ENCODE measurements at places on chromosomes 12 and 14.

DNA sequence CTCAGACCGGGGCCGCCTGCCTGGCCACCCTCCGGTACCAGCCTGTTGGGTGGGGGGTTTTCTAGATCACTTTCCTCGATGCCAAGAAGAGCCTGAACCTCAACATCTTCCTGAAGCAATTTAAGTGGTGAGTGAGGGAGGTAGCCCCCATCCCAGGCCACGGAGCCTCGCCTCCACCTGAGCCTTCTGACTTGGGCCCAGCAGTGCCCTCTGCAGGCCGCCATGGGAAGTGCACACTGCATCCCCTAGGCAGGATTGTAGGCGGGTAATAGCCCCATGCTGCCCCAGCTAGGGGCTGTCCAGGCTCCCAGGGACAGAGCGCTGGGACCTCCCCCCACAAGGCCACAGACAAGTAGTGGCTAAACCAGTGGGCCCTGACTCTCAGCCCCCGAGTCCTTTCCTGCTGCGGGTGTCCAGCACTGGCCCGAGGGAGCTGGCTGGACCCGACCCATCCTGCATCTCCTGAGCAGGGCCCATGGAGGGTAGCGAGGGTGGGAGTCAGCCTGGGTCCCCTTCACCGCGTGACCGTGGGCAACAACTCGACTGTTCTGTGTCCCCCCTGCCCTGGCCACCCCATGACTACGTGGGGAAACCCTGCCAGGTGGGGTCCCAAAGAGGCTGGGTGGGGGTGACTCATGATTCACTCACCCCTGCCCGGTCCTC, 15.3 kb upstream of the ADSS1 start:
- peak; percentile 64 for DNase-seq

DNA sequence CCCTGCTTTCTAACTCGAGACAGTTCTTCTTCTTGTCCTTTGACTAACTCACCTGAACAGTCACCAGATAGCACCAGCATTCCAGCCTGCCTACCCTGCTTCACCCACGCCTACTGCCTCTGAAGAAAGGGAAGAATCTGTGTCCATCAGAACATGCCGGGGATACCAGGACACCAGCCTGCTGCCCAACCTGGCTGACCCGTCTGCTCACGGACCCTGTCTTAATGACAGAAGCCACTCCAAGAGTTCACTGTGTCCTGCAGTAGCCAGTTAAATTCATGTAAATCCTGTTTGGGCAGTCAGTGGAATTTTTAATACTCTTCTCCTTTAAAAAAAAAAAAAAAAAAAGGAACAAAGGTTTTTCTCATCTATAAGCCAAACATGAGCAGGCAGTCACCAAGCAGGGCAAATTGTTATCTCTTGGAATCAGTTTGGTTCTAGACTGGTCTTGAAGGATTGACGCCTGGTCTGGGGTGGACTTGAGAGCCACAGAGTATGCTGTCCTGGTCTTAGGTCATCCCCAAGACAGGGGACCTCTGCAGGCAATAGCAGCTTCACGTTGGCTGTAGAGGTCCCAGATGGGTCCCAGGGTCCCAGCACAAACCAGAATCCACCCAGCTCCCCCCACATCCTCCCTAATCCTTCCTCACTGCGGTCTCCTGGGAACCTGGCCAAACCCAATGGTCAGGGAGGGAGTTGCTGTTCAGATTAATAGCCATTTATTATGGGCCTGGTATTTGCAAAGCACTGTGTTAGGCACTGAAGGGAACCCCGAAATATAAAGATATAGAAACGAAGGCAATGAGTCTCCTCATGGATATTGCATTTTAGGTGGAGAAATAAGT, 181.1 kb upstream of the HIF1A start:
- no peak for DNase-seq

- DNase-seq = no peak
Observed at GRCh38 chr14:30355431-30355913, 203.5 kb upstream of the G2E3 start.

- no peak for DNase-seq
Observed at GRCh38 chr14:101772770-101773169, 11.3 kb downstream of the PPP2R5C start.

GRCh38 chr12:79959484-79959883, 24.6 kb upstream of the PPP1R12A start:
- DNase-seq = no peak

All from gastrocnemius medialis (tissue), 4 donors.